NCI-H1930 (cell line): ENCODE measurements at places on chromosomes 1 and 21.
A peak's percentile ranks its signal among the peaks of the same experiment; 100 is the strongest.

- DNase-seq = no peak
Measured at GRCh38 chr1:75293270-75293669, 159.1 kb downstream of the LHX8 start.

- DNase-seq = peak; percentile 43
Measured at GRCh38 chr1:13828454-13829151, 128.6 kb downstream of the PRDM2 start.

GRCh38 chr1:221804303-221804702 is 62.4 kb upstream of the DUSP10 start:
- DNase-seq = no peak

- no peak for DNase-seq
Measured at GRCh38 chr1:53968125-53968513, 22.0 kb downstream of the LRRC42 start.

DNA sequence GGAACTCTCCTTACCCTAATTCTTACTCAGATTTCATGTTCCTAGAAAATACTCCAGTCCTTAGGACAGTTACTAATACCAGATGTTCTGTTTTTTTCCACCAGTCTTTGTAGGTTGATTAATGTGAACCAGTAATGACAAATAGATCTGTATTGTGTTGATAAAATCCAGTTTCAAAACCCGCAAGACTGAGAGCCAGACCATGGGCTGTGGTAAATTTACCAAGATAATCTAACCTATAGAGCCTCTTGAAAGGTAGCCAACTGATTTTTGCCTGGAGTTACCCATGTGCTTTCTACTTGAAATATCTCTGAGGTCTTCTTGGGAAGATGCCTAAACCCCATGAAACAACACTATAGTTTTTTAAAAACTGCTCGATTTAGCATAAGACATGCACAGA is 46.5 kb upstream of the CDC7 start:
- no peak for DNase-seq

GRCh38 chr1:7515904-7516303 is 255.2 kb upstream of the VAMP3 start:
- DNase-seq = no peak

- no peak for DNase-seq
Measured at GRCh38 chr1:158037866-158038359, 44.5 kb downstream of the KIRREL1 start.

DNA sequence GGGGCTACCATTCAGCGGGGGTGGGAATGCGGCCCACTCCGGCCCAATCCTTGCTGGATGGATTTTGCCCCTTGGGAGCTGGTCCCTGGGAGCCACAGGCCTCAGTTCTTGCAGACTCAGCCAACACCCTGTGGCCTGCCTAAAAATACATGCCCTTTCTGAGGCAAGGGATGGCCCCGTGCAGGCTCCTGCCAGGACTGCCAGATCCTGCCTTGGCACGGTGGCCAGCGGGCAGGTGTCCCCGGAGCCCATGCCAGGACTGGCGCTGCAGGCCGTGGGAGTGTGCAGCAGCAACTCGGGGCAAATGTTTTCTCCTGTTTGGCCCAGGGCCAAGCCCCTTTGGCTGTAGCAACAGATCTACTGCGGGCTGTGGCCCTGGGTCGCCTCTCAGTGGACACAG is 1.6 kb upstream of the PANK4 start:
- DNase-seq = no peak

DNA sequence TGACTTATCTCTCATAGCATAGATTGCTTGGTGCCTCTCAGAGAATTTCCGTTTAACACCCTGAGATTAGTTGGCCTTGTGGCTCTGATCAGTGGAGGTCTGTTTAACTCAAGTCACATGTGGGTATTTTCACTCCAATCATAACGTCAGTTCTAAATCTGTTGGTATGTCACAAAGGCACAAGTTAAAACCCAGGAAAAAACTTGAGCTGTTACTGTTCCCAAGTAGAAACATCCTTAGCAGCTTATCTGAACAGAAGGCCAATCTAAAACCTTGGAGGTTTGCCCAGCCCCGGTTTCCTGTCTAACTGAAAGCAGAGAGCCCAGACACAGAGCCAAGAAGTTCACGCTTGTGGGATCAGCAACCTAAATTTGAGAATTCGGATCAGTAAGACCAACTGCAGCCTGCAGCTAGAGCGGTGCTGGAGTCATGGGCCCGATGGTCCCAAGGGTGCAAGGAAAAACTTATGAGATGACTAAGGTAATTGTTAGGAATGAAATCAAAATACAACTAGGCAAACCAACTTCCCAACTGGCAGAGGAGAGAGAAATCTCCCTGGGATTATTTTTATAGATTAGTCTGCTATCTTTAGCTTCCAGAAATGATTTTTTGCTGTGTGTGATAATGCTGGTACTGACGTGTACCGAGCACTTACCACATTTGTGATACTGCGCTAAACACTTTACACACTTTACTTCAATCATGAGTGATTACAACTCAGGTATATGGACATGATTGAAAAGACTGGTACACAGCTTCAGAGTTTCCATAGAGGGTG is 90.2 kb upstream of the C1orf21 start:
- no peak for DNase-seq

- DNase-seq = no peak
Measured at GRCh38 chr1:198967566-198967965, 328.7 kb downstream of the PTPRC start.

DNA sequence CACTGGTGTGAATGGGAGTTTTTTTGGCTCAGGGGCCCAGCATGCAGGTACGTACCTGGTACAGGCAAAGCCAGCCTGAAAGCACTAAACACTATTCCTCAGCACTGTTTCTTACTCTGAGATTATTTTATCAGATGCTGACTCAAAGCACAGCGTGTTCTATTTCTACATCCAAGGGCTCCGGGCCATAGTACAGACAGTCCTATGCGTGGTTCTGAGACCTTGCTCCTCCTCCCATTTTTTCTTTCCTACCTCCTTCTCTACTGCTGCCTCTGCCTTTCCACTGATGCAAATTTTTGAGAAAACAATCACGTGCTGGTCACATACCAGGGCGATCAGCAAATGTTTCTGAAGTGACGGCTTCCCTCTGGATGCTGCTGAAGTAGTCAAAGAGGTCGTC is 36.3 kb downstream of the PDPN start:
- no peak for DNase-seq

GRCh38 chr21:26379561-26379960 is 193.5 kb downstream of the CYYR1 start:
- no peak for DNase-seq

- DNase-seq = no peak
Measured at GRCh38 chr1:231576804-231577718, 48.6 kb downstream of the TSNAX start.
